Cortex of kidney (tissue), 1 donor: ENCODE measurements at places on chromosomes 2 and 18.

DNA sequence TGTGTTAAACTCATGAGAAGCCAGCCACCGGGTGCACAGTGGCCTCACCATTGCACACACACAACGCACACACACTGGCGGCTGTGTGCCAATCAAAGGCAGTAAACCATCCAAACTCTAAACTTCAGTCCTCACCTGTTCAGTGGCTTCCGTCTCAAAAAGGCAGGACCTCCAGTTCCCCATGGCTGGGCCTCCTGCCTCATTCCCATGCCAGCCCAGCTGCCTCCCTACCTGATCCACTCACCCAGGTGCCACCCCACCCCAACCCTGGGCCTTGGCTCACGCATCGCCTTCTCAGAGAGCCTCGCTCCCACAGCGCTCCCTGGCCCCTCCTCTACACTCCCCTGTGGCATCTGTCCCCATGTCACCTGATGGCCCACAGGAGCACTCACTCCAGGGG, 190.9 kb downstream of the EIPR1 start:
- no peak for DNase-seq

GRCh38 chr2:62461707-62462106, 44.3 kb downstream of the TMEM17 start:
- no peak for DNase-seq

DNA sequence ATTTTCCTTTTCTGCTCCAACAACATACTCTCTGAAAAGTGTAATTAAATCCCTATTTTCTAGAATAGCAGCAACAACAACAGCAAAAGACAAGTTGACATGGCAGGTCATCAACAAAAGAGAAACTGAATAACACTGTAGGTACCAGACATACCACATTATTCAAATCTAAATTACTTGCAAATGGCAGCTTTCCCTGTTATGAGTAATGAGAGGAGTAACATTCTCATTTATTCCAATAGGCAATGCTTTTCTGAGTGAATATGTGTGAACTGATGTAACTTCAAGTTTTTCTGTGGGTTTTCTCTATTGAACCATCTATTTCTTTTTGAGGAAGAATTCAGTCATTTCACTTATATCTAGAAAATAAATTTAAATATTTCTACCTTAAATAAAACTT, 501.5 kb downstream of the TRIB2 start:
- DNase-seq = no peak

DNA sequence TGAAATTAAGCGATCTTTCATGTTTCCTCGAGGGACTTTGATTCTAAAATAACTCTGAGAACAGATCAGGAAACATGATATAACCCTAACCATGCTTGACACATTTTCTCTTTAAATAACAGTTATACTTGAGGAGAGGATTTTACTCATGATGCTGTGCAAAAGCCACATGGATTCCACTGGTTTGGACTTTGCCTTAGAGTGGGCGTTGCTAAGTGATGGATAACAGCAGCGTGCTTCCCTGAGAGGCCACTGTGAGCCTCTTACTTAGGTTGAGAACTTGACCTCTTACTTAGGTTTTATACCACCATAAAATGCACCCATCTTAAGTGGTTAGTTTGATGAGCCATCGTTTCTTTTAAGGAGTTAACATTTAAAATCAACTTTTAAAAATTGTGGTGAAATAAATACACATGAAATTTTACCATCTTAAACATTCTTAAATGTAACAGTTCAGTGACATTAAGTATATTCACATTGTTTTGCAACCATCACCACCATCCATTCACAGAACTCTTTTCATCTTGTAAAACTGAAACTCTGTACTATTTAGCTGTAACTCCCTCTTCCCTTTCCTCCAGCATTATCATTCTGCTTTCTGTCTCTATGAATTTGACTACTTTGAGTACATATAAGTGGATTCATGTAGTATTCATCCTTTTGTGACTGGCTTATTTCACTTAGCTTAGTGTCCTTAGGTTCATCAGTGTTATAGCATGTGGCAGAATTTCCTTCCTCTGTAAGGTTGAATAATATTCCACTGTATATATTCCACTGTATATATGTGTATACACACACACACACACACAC, 22.6 kb downstream of the ANXA4 start:
- DNase-seq = no peak

DNA sequence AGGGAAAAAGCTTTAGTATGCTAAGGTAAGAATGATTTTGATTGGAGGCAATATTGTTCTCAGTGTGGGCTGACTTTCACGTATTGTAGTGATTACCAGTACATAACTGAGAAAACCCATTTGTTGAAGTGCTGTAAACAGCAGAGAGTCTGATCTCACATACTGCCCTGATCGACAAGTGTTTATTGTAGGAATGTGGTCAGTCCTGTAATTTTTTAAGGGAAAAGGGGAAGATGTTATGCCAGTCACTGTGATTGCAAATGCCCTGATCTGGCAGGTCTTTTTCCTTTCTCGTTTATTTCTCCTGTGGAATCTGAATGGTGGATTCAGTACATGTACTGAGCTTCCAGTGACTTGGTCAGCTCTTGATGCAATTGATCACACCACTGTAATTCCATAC, 11.5 kb downstream of the SPATS2L start:
- DNase-seq = no peak

GRCh38 chr2:144834363-144834762, 314.4 kb upstream of the ZEB2 start:
- DNase-seq = no peak

GRCh38 chr18:72674710-72675109, 130.6 kb upstream of the CBLN2 start:
- no peak for DNase-seq

GRCh38 chr2:39664232-39664887, 1.4 kb upstream of the TMEM178A start:
- no peak for DNase-seq

GRCh38 chr2:68429311-68429826, 37.7 kb downstream of the FBXO48 start:
- DNase-seq = no peak

- no peak for DNase-seq
Observed at GRCh38 chr2:233076749-233077148, 16.6 kb downstream of the INPP5D start.

DNA sequence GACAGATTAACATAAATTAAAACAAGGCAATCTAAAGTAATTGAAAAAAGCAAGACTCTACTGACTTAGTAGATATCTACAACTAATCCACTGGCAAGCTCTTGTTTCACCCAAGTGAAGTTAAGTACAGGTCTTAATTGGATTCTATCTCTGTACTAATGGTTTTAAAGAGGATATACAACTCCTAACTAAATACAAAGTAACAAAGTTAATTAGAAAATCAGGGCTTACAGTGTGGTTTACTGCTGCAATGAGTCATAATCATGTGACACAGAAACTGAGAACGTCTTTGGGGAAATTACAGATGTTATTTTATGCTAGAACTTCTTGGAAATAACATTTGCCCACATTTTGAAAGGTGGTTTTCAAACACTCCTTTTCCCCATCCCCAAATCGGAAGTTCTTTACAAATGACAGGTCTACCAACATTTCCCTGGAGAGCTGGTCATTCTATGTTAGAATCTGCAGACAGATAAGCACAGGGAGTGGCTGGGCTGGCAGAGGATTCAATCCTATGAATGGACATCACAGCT, 245.3 kb downstream of the STK39 start:
- DNase-seq = no peak

- DNase-seq = no peak
Observed at GRCh38 chr2:118975133-118975532, 33.1 kb downstream of the MARCO start.

DNA sequence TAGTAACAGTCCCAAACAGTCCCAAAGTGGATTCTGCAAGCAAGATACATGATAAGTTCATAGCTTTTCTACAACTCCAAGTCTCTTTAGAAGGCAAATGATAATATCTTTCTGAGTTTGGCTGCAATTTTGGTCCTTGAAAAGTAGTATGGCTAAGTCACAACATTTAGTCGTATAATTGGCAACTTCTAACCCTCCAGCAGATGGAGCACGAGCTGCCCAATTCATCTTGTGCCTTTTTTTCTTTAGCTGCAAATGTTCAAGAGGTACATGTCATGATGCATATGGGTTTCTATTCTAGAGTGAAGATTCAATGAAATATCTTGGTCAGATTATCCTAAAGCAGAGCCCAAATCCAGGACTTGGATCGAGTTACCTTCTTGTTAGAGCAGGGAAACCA, 127.0 kb upstream of the KLHL14 start:
- no peak for DNase-seq

DNA sequence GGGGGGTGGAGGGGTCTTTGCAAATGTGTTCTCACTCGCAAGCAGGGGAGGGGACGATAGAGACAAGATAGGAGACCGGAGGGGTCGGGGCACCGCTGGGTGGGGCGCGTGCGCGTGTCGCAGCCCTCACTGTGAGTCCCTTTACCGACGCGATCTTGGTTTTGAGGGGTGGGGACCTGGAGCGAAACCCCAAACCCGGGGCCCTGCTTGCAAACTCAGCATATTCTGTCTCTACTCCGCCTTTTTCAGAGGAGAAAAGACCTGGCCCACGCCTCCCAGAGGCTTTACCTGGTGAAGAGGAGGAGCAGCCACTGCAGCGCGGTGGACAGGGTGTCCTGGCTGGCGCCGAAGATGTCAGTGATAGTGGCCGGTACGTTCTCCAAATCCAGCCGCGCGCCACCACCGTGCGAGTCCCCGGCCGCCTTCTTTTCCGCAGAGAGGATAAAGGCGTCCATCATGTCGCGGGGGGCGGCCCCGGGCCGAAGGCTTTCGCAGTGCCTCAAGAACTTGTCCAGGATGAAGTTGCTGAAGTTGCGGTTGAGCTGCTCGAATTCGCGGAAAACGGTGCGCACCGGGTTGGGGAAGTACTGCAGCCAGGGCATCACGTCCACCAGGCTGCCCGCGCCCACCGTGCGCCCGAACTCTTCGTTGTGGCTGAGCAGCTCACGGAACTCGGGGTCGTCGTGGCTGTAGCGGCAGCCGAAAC, 1.7 kb downstream of the CYP1B1 start:
- DNase-seq = no peak

DNA sequence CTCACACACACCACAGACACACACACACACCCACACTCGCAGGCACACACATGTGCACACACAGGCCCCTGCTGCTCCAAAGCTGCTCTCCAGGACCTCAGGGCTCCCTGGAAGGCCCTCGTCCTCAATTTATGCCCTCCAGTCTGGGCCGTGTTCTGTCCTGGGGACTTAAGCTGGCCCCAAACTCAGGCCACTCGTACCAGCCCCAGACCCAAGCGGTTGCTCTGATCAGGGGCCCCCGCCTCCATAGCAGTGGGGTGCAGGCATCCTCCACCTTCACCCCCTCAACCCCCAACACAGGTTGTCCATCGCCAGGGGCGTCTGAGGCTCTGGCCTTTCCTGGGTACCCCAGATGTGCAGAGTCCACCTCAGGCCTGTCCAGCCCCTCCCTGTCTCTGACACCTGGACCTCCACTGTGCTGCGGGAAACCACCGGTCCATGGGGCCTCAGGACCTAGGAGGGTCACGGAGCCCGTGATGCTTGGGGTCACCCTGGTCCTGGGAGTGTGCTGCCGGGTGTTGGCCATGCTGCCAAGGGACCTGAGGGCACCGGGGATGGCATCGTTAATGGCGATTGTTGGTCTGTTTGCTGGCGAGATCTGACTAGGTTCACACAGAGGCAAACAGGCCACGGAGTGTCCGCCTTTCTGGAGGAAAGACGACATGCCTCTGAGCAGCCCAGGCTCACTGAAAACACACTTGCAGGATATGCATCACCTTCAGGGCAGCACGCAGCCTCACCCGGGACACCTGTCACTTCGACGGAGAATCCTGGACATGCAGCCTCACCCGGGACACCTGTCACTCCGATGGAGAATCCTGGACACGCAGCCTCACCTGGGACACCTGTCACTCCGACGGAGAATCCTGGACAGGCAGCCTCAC, 155.6 kb downstream of the NDUFA10 start:
- no peak for DNase-seq

DNA sequence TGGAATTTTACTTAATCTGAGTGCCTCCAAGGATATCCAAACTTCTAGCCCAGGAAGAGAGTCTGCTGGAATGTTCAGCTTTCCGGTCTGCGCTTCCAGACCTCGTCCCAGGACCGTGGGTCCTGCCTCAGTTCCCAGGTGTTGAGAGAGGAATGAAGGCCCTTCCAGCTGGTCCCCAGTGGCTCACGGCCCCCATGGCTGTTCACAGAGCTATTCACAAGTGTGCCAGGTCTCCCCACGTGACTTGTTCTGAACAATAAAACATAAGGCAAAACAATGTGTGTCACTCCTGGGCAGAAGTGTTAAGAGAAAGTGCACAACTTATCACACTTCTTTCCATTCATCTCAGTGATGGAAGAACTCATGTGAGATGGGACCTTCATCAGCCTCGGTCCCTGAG, 20.1 kb upstream of the TEX51 start:
- DNase-seq = no peak

GRCh38 chr2:1405124-1405523, 8.1 kb upstream of the TPO start:
- no peak for DNase-seq

GRCh38 chr18:23971097-23971440, 43.5 kb upstream of the TTC39C start:
- DNase-seq = no peak

DNA sequence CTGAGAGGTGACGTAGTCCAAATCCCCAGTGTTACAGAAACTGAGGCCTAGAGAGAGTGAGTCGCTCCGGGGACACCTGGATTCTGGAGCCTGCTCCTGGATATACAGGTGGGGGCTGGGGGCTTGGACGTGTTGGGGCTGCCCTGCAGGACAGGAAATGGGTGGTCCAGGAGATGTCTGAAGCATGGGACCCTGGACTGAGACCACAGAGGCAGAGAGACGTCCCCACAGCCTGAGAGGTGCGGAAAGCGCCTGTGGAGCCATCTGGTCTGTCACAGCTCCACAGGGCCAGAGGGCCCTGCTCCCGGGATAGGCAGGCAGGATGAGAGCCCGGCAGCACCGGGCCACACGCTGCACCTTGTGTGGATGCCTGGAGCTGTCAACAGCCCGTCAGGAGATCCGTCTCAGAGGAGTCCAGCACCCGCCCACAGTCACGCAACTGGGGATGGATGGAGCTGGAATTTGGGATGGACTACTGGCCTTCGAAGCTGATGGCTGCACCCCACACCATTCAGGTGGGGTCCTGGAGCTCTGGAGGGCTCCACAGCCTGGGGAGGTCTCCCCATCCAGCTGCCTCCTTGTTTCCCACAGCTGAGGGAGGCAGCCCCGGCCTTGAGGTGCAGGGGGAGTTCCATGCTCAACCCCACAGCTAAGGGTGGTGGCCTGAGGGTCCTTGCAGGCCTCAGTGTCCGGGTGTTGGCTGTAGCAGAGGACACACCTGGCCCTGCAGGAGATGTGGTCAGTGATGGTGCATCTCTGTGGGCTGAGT, 303.0 kb downstream of the NDUFA10 start:
- DNase-seq = no peak

GRCh38 chr2:149173220-149173619, 134.7 kb downstream of the LYPD6B start:
- no peak for DNase-seq

GRCh38 chr2:208269091-208269490, 3.0 kb downstream of the PIKFYVE start:
- DNase-seq = no peak
